ENCODE measurements at places on chromosomes 5 and 9.

DNA sequence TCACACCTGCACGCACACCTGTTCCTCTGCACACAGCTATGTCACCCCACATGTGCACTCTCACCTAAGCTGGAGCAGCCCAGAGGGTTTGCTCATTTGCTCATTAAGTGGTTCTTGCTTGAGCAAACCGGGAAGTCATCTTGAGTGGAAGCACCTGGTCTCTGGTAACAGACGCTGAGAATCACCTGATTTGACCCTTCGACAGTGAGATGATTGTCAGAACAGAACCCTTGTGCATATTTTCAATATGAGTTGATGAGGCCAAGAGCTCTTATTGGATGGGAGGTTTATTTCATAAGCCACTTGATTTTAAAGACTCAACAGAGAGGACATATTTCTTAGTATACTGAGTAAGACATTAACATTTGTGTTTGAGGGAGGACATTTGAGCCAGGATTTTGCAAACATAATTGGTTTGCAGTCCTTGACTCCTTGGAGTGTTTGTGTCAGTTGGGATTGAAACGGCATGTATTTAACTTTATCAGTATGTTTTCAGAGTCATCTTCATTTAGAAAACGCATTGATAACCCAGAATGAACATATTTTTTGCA lies 22.1 kb upstream of the LPCAT1 start:
- no peak for DNase-seq

DNA sequence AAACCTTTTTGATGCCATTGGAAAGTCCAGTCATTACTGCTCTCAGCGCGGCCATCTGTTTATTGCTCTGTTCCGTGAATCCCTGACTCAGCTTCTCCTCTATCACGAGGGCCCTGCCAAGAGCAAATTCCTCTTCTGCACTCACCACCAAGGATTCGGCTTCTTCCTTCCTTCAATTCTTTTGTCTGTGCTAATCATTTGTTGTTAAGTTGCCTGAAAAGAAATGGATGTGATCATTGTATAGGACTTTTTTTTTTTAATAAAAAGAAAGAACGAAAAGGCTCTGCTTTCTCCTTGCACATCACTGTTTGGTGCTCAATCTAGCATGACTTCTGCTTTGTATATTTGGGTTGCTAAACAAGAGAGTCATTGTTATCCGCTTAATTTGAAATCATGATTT lies 128.7 kb upstream of the PIK3R1 start:
- DNase-seq, result peak; percentile 68

GRCh38 chr5:171617266-171617665 lies 168.4 kb upstream of the SMIM23 start:
- DNase-seq, result no peak

DNA sequence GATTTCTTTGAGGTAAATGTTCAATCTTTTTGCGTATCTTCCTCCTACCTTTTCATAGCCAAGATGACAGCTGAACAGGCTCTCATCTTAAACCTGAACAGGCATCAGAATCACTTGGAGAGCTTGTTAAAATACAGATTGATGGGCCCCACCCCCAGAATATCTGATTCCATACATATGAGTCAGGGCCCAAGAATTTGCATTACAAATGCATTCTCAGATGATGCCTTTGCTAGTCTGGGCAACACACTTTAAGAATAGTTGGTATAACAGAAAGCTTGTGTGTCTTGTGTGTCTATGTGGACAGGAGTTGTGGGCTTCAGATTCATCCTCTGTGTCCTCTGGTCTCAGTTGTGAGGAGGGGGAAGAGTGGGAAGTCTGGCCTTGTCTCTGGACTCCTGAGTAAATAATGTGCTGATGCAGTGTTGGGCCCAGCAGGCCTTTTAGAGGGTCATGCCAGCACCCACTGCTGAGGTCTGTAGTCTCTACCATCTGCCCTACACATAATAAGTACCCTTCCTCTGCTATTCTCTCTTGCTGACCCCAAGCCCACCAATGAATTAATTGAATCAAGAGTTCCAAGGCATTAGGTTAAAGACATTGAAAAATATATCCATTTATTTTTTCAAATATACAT lies 43.1 kb downstream of the PTCD2 start:
- DNase-seq, result peak; percentile 51

DNA sequence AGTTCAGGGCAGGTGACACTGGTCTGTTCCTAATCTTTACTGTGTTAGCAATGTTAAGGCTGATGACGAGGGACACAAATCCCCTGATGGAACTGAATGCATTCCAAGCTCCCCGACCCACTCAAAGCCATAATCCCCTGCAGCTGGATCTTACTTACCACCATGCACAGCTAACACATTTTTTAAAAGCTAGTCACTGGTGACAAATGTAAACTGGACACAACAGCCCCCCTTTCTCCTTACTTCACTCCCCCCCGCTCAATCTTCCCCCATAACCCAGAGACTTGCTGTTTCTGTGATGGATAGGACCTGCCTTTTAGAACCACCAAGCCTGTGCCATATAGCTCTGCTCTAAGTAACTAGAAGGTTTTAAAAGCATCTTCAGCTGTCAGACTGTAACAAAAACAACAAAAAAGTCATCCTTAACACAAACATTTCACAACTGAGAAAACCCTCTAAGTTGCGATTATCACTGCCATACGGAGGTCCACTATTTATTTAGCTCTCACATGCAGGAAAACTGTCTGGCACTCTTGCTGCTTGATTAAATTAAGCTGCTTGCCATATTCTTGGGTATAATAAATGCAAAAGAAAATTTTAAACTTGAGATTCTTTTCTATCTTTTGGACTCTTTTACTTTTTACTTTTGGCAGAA lies 44.4 kb downstream of the BNC2 start:
- no peak for DNase-seq

DNA sequence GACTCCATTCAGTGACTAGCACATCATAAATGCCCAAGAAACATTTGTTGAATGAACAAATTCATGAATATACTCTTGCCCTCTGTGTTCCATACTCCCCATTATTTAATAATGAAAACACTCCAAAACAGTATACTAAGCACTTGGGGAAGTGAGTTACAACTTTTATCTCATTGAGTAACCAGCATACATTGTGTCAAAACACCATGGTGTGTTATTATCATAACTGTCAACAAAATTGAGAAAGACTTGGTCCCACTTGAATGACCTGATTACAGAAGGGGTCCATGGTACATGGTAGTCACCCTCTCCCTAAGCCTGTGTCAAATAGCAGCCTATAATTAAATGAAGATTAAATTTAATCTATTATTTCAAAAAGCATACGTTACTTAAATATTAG lies 16.2 kb downstream of the ANKH start:
- DNase-seq, result no peak

GRCh38 chr5:169098331-169099121 lies 202.4 kb downstream of the SLIT3 start:
- DNase-seq, result no peak

- no peak for DNase-seq
These were observed 1.9 kb downstream of the N4BP3 start for GRCh38 chr5:178115136-178115813.

GRCh38 chr9:121878271-121878822 lies 214.8 kb downstream of the TTLL11 start:
- DNase-seq, result no peak

DNA sequence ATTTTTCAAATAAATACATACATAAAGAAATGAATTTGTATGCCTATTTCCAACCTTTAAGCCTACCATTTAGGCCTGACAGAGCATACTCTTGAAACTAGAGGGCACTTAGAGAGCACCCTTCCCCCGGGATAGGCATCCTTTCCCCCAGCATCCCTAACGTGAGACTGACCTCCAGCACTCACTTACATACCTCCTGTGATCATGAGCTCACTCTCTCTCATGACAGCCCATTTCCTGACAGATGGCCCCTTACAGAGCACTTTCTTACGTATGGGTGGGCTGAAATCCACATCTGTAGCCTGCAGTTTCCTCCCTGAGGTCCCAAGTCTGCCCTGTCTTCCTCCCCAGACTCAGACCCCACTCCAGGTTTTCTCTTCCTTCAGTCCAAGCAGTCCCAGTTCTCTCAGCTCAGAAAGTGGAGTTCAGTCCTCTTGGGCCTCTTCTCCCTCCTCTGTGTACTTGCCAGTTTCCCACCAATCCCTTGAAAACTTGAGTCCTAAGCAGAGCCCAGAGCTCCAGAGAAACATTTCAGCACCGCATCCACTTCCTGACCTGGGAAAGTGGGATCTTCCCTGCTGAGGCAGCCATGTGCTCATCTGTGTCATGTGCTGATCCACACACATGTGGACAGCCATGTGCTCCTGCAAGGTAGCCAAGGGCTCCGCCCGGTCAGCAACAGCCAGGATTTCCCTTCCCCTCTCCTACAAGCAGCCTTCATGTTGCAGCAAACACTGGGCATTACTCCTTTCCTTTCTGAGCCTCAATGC lies 2.2 kb upstream of the CDX1 start:
- DNase-seq, result no peak

DNA sequence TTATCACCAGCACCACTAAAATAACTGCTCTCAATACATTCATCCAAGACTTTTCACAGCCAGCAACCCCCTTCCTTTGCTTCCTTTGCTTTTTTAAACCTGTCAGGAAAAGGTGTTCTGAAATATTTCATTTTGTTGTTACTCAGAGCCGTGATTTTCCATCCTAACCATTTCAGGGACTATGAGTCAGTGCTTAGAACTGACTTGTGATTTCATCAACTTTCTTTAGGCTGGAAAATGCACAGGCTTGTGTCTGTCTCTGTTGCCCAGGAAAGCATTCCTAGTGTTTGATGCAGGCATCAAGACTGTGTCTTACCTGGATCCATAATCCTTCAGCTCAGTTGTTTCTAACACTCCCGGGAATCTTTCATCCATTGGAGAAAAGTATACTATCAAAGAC lies 805.6 kb downstream of the BRINP1 start:
- no peak for DNase-seq

DNA sequence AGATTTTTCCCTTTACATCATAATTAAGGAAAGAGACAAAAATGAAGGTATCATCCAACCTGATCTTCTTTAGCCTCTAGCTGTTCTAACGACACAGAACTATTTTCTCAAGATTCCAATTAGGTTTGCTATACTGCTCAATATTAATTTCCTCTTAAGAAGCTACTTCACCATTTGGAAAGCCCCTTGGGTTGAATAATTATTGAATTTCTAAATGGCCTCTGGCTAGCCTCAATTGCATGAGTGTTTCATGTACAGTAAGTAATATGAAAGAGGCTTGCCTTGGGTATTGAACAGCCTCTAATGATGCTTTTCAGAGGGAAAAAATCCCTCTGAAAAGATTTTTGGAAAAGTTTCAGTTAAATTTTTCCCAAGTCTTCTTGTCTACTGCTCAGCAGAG lies 3.7 kb upstream of the MOB3B start:
- no peak for DNase-seq

GRCh38 chr5:8213701-8214240 lies 344.8 kb downstream of the MTRR start:
- DNase-seq, result no peak

DNA sequence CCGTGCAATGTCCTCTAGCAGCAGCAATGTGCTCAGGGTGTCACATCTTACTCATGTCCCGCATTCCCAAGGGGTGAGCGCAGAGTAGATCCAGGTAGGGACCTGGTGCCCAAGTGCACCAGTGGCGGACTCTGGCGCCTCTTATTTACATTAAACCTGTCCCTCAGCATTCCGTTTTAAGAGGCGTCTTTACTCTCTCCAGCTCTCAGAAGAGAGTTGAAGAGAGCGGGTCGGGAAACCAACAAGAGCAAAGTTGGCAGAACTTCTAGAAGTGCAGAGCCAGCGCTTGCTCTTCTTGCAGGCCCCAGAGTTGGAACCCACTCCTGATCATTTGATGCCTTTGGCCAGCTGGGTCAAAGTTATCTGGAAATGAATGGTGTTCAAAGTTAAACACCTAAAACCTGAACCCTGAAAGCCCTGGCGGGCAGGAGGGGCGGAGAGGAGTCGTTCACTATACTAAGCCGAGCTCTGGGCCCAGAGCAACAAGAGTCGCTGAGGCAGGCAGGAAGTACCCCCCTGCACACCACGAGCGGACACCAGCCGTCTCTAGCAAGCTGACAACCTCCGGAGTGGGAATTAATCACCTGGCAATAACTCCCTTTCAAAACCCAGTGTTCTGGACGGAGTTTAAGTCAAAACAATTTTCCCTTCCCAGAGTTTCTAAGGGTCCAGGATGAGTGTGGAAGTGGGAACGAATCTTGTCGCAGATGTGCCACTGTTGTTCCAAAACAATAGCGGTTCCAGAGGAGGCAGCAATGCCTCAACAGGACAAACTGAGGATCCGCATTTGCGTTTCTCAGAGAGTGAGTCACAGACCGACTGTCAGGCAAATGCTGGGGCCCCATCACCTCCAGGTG lies 122.8 kb downstream of the TMEM161B start:
- peak; percentile 34 for DNase-seq

DNA sequence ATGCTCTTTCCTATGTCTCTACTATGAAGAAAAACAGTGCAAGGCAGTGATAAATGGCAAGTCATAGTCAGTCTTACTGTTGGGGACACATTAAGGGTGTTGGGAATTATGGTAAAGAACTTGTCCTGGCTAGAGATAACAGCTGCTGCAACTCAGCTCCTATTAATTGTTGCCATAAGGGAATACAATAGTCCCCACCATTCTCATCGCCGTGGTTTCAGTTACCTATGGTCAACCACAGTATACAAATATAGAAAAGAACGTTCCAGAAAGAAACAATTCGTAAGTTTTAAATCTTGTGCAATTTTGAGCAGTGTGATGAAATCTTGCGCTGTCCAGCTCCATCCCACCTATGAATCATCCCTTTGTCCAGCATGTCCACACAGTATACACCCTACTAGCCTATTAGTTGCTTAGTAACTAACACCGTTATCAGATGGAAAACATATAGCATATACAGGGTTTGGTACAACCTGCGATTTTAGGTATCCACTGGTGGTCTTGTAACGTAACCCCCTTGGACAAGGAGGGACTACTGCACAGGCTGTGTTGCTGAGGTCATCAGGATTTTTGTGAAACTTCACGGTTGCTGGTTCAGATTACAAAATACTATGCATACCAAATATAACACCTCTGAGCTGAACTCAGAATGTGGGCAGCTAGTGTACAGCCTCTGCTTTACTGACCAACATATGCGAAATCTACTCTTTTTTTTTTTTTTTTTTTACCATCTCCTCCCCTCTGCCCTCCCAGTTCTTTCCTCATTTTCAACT lies 53.5 kb downstream of the ZFR start:
- no peak for DNase-seq

DNA sequence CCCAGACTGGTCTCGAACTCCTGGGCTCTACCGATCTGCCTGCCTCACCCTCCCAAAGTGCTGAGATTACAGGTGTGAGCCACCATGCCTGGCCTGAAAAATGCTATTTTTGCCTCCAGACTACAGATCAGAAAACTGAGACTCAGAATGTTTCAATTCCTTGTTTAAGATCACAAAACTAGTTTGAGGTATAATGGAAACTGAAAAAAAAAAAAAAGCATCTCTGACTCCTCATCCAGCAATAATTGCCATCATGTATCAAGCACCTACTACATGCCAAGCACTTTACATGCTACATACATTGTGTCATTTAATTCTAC lies 35.6 kb downstream of the PLAC8L1 start:
- no peak for DNase-seq

All from head of caudate nucleus (tissue), 42 donors.